Activated CD4-positive, alpha-beta T cell treated with anti-CD3 and anti-CD28 coated beads, Interleukin-2, amount 10 ng/mL, durations not matched to agents 7 days and 5 days (primary cell): ENCODE measurements at places on chromosomes 5 and 9. TPM values are rescaled to one million over a fixed set of nuclear protein-coding genes. Genes with fewer than 3 reads are reported as not detected.

Gene GM2A
- total RNA-seq, result 15.9 TPM

Gene SOX30
- total RNA-seq, result not detected

Gene FBLL1
- not detected for total RNA-seq

Gene CER1
- total RNA-seq, result not detected

Gene CCDC112
- 2.6 TPM for total RNA-seq

Gene GPR151
- not detected for total RNA-seq

Gene SLC28A3
- 0.04 TPM for total RNA-seq

Gene SPINK13
- not detected for total RNA-seq

Gene GMCL2
- total RNA-seq, result not detected

Gene PCDHAC2
- total RNA-seq, result not detected

Gene TRAF1
- total RNA-seq, result 64.3 TPM

Gene FOXD4L5
- total RNA-seq, result 0.21 TPM

Gene ITK
- 258 TPM for total RNA-seq

Gene OCLN
- 4.6 TPM for total RNA-seq

Gene ARSI
- total RNA-seq, result not detected

Gene LRRC19
- not detected for total RNA-seq
